Astrocyte of the hippocampus (primary cell): ENCODE measurements at places on chromosomes 5 and 9.
A peak's percentile ranks its signal among the peaks of the same experiment; 100 is the strongest.

- no peak for DNase-seq
These were observed 218.4 kb downstream of the PCSK1 start for GRCh38 chr5:96214442-96215197.

- DNase-seq = no peak
These were observed 184.7 kb upstream of the PPP1R26 start for GRCh38 chr9:135294836-135295235.

DNA sequence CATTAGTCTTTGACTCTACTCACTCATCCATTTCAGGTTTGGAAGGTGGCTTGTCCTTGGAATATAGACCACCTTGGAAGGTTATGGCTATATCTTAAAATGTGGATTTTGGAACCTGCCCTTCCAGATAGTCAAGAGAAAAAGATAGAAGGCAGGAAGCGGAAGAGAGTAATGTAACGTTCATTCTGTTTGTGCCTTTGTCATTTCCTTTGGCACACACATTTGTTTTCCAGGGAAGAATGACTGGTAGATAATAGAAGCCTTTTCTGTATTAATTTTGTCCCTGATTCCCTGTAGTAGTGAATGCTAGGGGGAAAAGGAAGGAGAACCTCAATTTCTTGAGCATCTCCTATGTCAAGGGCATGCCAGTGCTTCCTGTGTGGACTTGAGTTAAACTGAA lies 54.7 kb downstream of the PPIC start:
- no peak for DNase-seq

- DNase-seq = peak; percentile 39
These were observed 4.9 kb downstream of the HSPB3 start for GRCh38 chr5:54460181-54460919.

DNA sequence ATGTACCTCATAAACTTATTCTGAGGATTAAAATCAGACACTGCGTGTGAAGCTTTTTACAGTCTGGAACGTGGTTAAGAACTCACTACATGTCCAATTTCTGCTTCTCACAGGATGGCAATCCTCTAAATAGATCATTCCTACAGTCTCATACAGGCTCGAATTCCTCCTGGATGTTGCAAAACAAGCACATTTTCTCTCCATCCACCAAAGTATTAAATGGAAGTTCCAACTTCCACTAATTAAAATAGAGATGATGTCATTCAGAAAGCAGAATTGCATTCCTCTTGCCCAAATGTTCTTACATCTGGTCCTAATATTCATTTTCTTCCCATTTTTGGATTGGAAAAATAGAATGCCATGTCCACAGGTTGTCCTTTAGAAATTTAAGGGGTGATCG lies 145.5 kb upstream of the PCA3 start:
- peak; percentile 20 for DNase-seq

DNA sequence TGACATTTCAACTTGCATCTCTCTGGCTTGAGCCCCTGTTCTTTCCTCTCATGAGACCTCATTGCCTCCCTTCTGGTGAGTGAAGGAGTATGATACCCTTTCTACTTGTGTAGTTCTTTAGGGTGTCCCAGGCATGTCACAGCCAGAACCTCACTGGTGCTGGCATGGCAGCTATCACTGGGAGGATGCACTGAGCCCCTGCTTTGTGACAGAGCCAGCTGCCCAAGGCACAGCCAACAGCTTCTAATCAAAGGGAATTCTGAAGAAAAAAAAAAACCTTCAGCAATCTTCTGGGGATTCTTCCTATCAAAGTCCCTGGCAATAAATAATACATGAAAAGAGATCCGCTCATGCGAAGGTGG lies 652.6 kb upstream of the KLF4 start:
- no peak for DNase-seq

DNA sequence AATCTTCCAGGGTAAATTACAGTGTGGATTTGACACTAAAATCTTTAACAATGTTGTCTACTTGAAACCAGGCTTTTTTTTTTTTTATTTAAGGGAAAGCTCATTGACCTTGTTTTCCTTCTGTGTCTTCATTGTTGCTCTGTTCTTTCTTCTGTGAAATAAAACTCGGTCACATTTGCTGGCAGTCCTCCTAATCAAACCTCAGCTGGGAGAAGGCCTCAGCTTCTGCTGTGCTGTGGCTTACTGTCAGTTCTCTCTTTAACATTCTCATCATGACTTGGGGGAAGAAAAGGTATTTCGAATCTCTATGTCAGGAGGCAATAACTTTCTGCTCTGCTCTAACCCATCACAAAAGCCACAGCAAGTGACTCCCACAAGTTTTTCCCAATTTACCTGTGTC lies 268.9 kb downstream of the ZNF608 start:
- DNase-seq = peak; percentile 67

- peak; percentile 44 for DNase-seq
These were observed 105.3 kb upstream of the SPATA31D4 start for GRCh38 chr9:81822967-81823366.

GRCh38 chr9:98807070-98807813 lies at the start of gene GALNT12:
GALNT12 (plus strand) TSS chr9:98807670; CDS start chr9:98807699, 29 bp downstream.
- DNase-seq = peak; percentile 35

- DNase-seq = no peak
These were observed 1448.9 kb upstream of the CDH6 start for GRCh38 chr5:29744618-29745017.

DNA sequence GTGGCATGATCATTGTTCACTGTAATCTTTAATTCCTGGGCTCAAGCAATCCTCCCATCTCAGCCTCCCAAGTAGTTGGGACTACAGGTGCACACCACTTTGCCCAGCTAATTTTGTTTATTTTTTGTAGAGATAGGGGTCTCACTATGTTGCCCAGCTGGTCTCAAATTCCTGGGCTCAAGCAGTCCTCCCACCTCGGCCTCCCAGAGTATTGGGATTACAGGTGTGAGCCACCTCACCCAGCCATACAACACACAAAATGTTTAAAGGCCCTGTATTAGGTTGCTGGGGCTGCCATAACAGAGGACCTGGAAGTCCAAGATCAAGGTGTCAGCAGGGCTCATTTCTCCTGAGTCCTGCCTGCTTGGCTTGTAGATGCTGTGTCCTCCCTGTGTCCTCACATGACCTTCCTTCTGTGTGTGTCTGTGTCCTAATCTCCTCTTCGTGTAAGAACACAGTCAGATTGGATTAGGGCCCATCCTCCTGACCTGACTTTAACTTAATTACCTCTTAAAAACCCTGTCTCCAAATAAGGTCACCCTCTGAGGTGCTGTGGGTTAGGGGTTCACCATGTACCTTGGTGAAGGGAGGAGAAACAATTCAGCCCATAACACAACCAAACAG lies 5.4 kb downstream of the UBE2QL1 start:
- no peak for DNase-seq

- no peak for DNase-seq
These were observed 242.3 kb upstream of the BRINP1 start for GRCh38 chr9:119611565-119611964.

GRCh38 chr9:133347515-133347984 lies 381 bp downstream of the MED22 start:
- DNase-seq = peak; percentile 63
